WTC11 (cell line): ENCODE measurements at places on chromosomes 11 and 22.

DNA sequence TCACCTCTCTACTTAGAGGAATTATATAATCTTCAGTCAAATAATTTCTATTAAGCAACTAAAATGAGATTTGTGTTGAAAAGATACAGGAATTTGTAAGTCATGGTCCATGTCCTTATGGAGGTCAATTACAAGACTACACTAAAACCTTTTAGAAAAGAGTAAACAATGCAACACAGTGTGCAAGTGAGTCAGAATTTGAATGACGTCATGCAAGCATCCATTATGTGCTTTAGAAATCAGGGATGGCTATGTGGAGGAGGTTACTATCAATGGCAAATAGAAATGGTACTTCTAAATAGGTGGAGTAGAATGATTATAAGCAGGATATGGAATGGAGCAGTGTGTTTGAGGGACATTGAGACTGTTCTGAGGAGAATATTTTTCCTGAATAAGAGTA lies 16.6 kb downstream of the OR10D3 start:
- no peaks in the 10 kb centered on the region for H3K27me3 ChIP-seq
- H3K4me3 ChIP-seq, result no peak overlapping the region
- no peak overlapping the region for H3K27ac ChIP-seq
- DNase-seq, result no peak
- H3K4me1 ChIP-seq, result peaks cover 4% of the 10 kb centered on the region

DNA sequence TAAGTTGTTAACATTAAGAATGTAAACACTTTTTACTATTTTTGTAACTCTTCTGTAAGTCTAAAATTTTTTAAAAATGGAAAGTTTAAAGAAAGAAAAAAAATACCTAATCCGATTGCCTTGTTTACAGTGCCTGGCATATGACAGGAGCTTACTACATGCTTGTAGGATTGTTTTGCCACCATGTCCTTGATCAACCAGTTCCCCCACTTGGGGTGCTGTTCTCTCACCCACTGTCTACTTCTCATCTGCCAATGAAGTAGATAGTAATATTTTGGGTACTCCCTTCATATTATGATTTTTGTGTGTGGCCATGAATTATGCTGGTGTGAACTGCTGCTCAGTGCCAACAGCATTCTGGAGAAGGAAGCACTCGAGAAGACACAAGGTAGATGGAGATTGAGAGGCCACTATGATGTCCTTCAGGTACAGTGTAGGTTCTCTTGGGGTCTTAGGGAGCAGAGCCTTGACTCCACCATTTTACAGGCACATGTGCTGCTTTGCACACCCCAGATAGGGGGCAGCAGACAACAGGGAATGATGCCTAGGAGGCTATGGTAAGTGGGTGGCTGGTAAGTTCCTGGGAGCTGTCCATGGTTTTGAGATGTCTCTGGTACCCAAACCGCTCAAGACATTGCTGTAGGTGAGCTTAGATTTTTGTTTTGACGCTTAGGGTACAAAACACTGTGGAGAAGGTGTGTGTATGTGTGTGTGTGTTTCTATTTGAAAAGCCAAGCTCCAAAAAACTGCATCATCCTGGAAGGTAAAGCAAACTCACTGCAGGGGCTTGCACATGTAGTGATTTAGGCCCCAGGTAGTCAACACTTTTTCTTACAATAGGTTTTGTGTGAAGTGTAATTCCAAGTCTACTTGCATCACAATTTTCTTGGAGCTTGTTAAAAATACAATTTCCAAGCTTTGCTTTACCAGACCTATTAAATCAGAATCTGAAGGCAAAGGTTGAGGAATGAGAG lies 494.5 kb upstream of the LARGE1 start:
- H3K27ac ChIP-seq, result no peak overlapping the region
- peaks cover 9% of the 10 kb centered on the region for H3K4me1 ChIP-seq
- no peaks in the 10 kb centered on the region for H3K36me3 ChIP-seq
- H3K27me3 ChIP-seq, result no peaks in the 10 kb centered on the region
- no peak overlapping the region for H3K4me3 ChIP-seq

DNA sequence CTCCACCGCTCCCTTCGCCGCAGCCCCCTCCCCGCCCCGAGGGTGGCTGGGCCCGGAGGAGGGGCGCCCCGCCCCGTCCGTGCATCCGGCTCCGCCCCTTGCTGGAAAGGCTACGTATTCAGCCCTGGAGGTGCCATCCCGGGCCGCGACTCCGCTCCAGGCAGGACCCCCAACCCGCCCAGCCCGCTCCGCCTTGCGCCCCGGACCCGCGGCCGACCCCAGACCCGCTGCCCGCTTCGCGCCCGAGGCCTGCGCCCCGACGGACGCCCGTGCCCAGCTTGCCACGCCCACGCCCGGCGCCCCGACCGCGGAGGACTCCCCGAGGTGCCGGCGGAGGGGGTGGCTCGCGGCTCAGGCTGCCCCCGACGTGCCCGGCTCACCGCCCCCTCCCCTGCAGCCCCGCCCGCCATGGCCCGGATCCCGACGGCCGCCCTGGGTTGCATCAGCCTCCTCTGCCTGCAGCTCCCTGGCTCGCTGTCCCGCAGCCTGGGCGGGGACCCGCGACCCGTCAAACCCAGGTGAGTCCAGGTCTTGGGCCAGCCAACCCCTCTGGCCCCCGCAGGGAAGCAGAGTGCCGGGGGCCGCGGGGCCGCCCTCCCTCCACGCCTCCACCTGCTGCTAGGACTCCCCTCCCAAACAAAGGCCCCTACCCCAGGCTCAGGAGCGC lies at the start of gene ADM2:
ADM2 (plus strand) TSS at position 104 of the 667 bp plus-strand sequence; CDS start at position 409, 305 bp downstream.
- peaks cover 36% of the 10 kb centered on the region for H3K27me3 ChIP-seq
- peaks cover 15% of the 10 kb centered on the region for H3K4me1 ChIP-seq
- no peaks in the 10 kb centered on the region for H3K36me3 ChIP-seq
- DNase-seq, result peak; percentile 87
- no peak within 1 kb of the TSS; the same call in 1 of the 2 replicates for H3K27ac ChIP-seq

DNA sequence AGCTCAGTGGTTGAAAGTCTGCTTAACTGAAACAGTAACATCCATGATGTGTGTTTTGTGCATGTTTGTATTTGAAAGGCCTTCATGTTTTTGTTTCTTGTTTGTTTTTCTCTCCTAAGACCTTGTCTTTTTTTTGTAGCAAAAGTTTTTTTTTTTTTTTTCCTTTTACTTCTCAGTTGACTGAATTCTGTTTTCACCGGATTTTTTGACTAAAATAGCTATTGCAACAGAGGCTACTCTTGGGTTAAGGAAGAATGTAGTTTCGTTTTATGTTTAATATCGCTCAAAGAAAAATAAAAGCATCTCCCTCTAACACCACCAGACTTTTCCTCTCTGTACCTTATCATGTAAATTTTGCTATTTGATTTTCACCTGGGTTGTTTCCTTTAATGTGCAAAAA lies 15.1 kb downstream of the APOL6 start:
- H3K4me3 ChIP-seq, result peak overlapping the region; percentile 50
- H3K27me3 ChIP-seq, result peaks cover 63% of the 10 kb centered on the region
- no peak for DNase-seq

- no peak overlapping the region for H3K27ac ChIP-seq
- no peak overlapping the region for H3K4me3 ChIP-seq
- H3K36me3 ChIP-seq, result no peaks in the 10 kb centered on the region
- no peaks in the 10 kb centered on the region; the same call in 1 of the 2 replicates for H3K27me3 ChIP-seq
Measured at GRCh38 chr11:33479231-33479630, 221.4 kb downstream of the C11orf91 start.

DNA sequence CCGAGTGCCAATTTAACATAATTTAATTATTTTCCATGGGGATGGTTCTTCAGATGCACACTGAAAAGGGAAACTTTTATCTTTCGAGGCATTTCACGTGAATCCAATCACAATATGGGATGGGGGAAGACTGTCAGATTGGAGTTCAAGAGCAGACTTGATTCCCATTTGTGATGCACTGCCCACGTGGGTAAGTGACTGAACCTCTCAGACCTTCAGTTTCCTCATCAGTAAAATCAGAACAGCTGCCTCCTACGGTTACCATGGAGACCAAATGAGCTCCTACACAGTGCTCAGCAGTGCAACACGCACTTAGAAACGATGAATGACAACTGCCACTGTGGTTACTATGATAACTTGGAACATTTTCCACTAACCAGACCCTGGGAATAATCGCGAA lies 21.7 kb downstream of the KIAA0930 start:
- H3K36me3 ChIP-seq, result no peaks in the 10 kb centered on the region
- H3K4me1 ChIP-seq, result peaks cover 12% of the 10 kb centered on the region
- no peak overlapping the region for H3K4me3 ChIP-seq
- no peak for DNase-seq
- H3K27ac ChIP-seq, result no peak overlapping the region

GRCh38 chr11:38547462-38547861 lies 1949.4 kb upstream of the RAG2 start:
- DNase-seq, result no peak
- H3K36me3 ChIP-seq, result peaks cover 34% of the 10 kb centered on the region

DNA sequence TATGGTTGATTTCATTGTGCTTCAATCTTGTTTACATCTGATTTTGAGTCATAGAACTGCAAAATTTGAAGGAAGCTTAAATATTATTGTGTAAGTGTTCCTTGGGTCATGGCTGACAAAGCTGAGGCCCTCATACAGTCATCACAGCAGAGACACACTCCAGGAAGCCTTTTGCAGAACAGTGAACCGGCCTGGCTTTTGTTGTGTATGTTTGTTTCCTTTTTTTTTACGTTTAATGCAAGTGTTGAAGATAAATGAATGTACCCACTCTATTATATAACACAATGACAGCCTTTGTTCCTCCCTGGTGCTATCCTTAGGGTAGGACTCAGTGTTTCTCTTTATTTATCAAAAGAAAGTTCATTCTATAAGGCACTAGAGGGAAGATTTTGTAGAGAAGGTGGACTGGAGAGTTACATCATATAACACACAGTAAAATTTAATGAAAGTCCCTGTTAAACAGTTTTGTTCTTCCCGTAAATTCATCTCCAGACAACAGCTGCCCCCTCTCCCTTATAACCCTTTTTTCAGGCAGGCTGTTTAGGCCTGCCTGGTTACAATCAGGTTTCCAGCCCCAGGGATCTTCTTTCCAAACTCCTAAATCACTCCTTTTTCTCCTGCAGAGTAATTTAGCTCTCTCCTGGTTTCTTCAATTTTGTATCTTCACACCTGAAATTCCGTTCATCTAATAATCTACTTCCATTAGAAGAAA lies 34.3 kb upstream of the CSTF3 start:
- H3K27me3 ChIP-seq, result no peaks in the 10 kb centered on the region
- H3K27ac ChIP-seq, result no peak overlapping the region
- H3K36me3 ChIP-seq, result no peaks in the 10 kb centered on the region
- peaks cover 8% of the 10 kb centered on the region for H3K4me1 ChIP-seq
- DNase-seq, result no peak
- H3K4me3 ChIP-seq, result no peak overlapping the region

DNA sequence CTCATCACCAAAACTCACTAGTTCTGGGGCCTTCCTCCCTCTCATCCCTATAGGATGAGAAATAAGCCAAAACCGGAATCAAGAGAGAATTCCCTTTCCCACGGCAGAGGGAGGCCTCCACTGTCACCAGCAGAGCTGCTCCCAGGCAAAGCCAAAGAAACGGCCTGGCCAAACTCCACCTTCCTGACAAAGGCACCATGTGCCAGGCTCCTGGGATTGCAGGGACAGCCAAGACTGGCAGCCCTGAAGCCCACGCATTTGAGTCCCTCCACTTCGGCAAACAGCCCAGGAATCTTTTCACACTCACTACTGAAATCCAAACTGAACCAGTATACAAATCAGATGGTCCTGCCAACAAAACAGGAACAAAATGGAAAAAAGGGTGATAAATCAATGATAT lies 6.1 kb downstream of the SMCO4 start:
- H3K4me1 ChIP-seq, result peaks cover 69% of the 10 kb centered on the region
- no peak for DNase-seq
- H3K36me3 ChIP-seq, result peaks cover 2% of the 10 kb centered on the region; the same call in 1 of the 2 replicates

- peak within 1 kb of the TSS; percentile 88 for H3K27ac ChIP-seq
- H3K4me3 ChIP-seq, result peak within 1 kb of the TSS; percentile 84
- H3K4me1 ChIP-seq, result peaks cover 71% of the 10 kb centered on the region
- H3K27me3 ChIP-seq, result peaks cover 8% of the 10 kb centered on the region
- peak; percentile 77 for DNase-seq
- peaks cover 28% of the 10 kb centered on the region for H3K36me3 ChIP-seq
Measured at GRCh38 chr11:76783294-76783895, at the start of gene TSKU. Gene TSKU (plus strand): TSS chr11:76783356. CDS start chr11:76795617, 12,261 bp downstream.

DNA sequence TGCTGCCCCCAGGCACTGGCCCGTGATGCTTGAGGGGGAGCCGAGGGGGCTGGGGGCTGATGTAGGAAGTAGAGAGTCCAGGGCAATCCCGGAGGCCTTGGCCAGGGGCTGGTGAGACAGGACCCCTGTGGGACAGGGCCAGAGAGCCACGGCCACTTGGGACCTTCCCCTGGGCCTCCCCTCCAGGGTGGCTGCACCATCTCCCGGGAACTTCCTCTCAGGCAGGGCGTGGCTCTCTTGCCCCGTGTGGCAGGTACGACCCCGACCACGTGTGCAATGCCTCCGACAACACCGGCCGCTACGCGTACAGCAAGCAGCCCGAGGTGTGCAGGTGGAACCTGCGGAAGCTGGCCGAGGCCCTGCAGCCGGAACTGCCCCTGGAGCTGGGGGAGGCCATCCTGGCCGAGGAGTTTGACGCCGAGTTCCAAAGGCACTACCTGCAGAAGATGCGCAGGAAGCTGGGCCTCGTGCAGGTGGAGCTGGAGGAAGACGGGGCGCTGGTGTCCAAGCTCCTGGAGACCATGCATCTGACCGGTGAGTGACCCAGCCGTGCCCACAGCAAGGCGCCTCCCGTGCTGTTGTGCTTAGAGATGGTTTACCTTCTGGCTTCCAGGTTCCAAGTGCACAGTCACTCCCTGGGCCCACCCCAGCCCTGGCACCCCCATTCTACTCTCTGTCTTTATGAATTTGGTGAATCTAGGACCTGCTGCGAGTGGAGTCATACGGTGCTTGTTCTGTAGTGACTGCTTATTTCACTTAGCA lies 9.7 kb downstream of the SELENOO start:
- DNase-seq, result no peak
- no peaks in the 10 kb centered on the region for H3K27me3 ChIP-seq
- no peaks in the 10 kb centered on the region for H3K4me1 ChIP-seq
- no peak overlapping the region for H3K4me3 ChIP-seq
- no peak overlapping the region for H3K27ac ChIP-seq
- H3K36me3 ChIP-seq, result peaks cover 43% of the 10 kb centered on the region

DNA sequence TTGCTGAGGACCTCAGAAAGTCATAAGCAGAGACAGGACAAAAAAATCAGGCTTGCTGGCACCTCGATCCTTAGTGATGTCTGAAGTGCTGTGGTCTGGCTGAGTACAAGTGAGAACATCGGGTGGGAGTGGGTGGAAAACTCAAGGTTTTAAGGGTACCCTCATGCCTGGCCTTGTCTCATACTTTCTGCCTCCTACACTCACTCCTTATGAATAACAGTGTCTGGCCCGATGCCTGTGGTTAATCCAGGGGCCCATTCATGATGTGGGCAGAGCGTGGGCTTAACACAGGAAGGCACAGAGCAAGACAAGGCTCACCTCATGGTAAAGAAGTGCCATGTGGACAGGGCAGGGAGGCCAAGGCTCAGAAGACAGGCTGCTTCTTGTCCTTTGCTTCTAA lies 11.0 kb upstream of the UCP3 start:
- no peak overlapping the region for H3K27ac ChIP-seq
- DNase-seq, result no peak

- H3K36me3 ChIP-seq, result no peaks in the 10 kb centered on the region
- no peak for DNase-seq
- no peak overlapping the region for H3K4me3 ChIP-seq
- no peak overlapping the region for H3K27ac ChIP-seq
- H3K27me3 ChIP-seq, result no peaks in the 10 kb centered on the region
Measured at GRCh38 chr11:78759071-78759470, 184.4 kb upstream of the NARS2 start.
